Omental fat pad (tissue), 4 donors: ENCODE measurements at places on chromosomes 1 and 21.

DNA sequence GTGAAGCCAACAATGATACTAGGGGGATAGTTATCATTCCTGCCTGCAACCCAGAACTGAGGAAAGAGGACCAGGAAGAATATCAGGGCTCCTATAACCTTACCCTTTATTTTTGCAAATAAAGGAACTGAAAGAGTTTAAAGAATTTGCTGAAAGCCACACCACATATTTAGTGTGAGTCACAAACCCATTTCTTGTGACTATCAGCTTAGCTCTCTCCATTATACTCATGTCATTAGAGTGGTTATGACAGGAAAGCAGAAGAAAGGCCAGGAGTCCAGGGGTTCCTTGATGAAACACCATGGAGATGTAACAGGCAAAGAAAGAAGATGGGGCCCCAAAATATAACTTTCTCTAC, 141.1 kb upstream of the SAMSN1 start:
- no peak for DNase-seq

DNA sequence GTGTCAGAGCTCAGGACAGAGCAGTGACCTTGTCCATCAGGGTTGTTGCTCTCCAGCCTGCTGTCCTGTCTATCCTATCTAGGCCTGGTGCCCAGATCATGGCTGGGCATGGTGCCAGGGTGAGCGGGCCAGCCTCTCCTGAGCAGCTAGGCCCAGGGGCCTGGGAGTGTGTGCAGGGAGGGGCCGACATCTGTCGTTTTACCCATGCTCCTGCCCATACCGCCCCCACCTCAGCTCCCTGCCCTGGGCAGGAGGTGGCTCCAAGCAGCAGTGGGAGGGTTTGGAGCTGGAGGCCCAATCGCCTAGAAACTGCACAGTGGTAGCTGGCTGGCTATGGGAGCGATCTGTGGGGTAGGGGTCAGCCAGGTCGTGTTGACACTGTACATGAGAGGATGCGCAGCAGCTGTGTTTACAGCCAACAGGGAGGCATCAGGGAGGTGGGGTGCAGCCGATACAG, 6.5 kb downstream of the INSRR start:
- DNase-seq, result no peak

DNA sequence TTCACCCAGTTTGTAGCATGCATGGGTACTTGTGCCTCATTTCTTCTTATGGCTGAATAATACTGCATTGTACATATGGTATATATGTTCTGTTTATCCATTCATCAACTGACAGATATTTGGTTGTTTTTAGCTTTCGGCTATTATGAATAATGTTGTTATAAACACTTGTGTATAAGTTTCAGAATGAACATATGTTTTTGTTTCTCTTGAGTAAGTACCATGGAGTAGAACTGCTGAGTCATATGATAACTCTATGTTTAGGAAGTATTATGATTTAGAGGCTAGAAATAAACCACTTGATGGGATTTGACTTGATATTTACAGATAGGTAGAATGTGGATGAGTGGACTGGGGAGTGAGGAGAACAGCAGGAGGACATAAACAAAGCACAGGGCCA, 48.6 kb downstream of the WNT2B start:
- no peak for DNase-seq

- no peak for DNase-seq
Observed at GRCh38 chr21:26469789-26470188, 103.3 kb downstream of the CYYR1 start.

DNA sequence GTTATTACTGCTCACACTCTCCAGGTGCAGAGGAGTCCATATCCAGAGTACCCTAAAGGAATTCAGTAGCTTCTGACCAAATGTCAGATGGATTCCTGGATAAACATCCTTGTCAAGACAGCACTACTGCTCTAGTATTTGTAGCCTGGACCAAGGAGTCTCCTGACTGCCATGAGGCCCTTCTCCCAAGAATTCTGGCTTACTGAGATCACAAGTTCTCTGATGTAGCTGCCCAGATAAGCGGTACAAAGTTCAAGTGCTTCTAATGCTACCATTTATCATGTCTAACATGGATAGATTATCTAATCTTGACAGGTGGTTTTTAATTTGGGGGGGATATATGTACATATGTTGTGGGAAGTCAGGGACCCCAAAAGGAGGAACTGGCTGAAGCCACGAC, 196.6 kb upstream of the HMCN1 start:
- DNase-seq, result no peak

DNA sequence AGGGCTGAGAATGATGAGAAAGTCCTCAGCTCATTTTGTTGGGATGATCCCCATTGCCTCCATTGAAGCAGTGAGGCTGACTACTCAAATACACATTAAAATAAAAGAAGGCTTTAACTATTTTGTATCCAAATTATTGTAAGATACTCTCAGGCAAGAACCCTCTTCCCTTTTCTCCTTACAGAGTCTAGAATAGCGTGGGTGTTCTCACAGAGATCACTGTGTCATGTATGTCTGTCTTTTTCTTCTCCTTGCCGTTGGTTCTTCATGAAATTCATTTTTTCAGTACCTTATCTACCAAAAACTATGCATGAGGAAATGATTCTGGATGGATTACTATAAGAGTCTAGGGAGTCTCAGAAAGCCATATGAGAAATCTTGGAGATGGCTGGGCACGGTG, 30.1 kb downstream of the SORT1 start:
- no peak for DNase-seq

GRCh38 chr1:116435806-116436610, 63.0 kb downstream of the ATP1A1 start:
- no peak for DNase-seq

- no peak for DNase-seq
Observed at GRCh38 chr1:201504179-201504631, 2.7 kb downstream of the CSRP1 start.

GRCh38 chr1:81607086-81607485, 193.6 kb upstream of the ADGRL2 start:
- DNase-seq, result no peak

DNA sequence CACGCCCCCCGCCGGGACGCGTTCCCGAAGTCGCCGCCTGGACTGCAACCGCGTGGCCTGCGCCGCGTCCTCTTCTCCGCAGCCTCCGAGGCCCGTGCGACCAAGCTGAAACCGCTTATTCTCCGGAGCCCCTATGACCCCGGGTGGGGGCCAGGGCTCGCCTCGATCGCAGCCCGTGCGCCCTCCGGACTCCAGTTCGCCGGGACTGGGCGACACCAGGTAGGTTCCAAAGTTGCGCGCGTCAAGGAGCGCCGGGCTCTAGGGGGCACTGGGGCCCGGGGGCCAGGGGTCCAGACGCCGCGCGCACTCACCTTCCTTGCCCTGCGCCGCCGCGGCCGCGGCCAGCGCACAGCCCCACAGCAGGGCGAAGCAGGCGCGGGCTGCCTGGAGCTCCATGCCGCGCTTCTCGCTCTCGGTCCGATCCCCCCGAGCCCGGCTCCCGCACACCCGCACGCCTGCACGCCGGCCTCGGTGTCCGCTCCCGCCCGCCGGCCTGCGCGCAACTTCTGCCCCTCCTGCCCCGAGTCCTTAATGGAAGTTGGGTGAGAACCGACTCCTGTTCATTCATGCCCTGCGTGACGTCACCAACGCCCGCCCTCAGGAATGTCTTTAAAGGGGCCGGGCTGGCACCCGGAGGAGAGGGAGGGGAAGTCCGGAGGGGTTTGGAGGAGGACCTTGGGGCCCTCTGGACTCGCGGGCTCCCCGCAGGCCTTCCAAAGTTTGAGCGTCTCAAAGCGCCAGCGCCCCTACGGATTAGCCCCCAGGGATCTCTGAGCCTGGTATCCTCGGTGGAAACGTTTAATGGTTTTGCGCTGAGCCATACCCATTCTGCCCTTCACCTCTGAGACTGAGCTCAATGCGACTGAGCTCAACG, at the start of gene EPHA2:
EPHA2 (minus strand) TSS at position 533 of the 874 bp plus-strand sequence; CDS start at position 396, 137 bp downstream.
- DNase-seq, result peak; percentile 94

- no peak for DNase-seq
Observed at GRCh38 chr1:161085165-161085564, 4.2 kb downstream of the NECTIN4 start.

GRCh38 chr21:41659791-41660560, 106.9 kb downstream of the RIPK4 start:
- no peak for DNase-seq

- DNase-seq, result no peak
Observed at GRCh38 chr1:89739013-89739843, 81.6 kb upstream of the LRRC8D start.

DNA sequence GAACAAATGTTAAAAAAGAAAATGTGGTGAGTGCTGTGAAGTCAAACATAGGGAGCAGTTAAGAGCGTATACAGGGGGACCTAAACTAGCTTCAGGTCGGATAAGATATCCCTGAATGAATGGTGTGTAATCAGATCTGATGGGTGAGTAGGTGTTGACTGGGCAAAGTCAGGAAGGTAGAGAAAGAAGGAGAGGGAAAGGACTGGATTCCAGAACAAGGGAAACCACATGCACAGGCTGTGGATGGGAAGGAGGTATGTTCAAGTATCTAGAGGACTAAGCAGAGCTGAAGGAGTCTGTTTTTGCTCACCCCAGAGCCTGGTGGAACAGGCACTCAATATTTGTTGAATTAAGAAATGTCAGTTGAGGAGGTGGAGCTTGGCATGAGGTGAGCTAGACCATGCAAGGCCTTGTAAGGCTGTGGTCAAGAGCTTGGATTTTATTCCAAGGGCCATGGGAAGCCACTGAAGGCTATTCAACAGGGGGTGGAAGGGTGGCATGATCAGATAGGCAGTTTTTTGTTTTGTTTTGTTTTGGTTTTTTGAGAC, 27.4 kb downstream of the MAP7D1 start:
- DNase-seq, result no peak

GRCh38 chr1:32496127-32496526, 31.3 kb downstream of the ZBTB8B start:
- DNase-seq, result no peak

- DNase-seq, result no peak
Observed at GRCh38 chr1:27416387-27417111, 24.1 kb downstream of the GPR3 start.

- no peak for DNase-seq
Observed at GRCh38 chr1:20325844-20326420, 35.3 kb downstream of the VWA5B1 start.

GRCh38 chr21:14284481-14284880, 68.5 kb downstream of the RBM11 start:
- no peak for DNase-seq
